Activated T-helper 1 cell treated with anti-CD3 and anti-CD28 coated beads, Interleukin-2, amount 50 U/mL, for 16 hours (primary cell): ENCODE measurements at places on chromosomes 6 and 20.

DNA sequence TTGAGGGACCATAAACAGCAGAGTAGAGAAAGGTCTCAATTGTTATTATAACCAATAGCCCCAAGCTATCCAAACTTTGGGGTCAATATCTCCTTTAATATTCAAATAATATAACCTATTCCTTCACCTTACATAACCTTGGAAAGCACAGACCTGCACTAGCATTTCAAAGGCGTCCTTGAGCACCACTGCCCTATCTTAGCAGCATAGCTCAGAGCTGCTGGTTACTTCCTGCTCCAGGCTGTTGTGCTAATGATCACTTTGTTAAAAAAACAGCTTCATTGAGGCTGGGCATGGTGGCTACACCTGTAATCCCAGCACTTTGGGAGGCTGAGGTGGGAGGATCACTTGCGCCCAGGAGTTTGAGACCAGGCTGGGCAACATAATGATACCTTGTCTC is 10.5 kb downstream of the SLC35D3 start:
- DNase-seq: no peak

- DNase-seq: no peak
Measured at GRCh38 chr20:8432435-8433148, 300.5 kb downstream of the PLCB1 start.

DNA sequence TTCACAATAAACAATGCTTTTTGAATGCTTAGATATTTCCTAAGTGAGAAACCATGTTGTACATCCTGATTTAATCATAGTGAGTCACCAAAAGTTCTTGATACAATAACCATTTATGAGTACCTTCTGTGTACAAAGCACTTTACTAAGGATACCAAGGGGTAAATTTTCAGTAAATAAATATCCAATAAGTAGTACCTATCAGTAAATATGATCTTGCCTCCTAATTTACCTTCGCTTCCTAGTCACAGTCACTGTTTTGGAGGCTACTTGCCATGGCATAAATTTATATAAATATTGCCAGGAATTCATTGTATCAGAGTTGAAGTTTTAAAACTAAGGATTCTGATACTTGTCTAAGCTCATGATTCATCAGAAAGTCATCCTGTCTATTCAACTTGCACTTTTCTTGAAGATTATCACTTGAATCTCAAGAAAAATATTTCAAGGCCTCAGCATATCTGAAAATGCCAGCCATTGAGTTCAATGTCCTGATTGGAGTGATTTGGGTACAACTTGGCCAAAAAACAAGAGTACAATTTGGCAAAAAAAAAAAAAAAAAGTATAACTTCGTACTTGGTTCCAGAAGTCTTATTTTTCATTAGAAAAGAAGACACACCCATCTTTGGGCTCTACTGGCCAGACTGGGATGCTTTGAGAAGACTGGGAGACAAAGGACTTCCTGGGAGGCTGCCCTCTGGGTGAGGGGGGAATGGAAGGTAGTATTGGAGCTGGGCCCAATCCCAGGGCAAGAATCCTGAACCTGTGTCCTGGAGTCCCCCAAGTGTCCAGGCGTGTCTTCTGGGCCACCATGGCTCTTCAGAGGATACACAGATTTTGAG is 32.8 kb downstream of the RAB22A start:
- DNase-seq: no peak

DNA sequence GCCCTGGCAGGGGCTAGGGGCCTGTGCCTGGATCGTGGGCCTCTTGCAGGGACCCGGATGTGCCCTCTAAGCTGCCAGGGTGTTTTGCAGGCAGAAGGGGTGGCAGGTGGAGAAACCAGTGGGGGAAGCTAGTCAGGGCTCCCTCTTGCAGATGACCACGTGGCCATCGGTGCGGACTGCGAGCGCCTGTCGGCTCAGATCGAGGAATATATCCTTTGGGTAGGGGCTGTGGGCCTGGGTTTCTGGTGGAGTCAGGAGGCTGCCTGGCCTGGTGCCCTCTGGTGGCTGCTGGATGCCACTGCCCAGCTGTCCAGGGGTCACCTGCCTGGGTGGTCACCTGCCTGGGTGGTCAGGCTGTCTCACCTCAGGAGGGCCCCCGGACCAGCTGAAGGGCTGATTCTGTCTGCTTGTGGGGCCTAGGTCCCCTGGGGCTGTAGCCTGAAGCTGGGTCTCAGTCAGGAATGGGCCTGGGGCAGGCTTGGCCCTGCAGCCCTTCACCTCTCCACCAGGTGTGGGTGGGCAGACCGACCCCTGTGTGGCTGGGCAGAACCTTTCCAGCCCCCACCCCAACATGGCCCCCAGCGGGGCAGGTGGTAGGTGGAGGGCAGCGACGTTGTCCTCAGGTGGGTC is 6.7 kb downstream of the TCEA2 start:
- DNase-seq: no peak

GRCh38 chr20:50346374-50347283 is 156.0 kb downstream of the CEBPB start:
- no peak for DNase-seq

DNA sequence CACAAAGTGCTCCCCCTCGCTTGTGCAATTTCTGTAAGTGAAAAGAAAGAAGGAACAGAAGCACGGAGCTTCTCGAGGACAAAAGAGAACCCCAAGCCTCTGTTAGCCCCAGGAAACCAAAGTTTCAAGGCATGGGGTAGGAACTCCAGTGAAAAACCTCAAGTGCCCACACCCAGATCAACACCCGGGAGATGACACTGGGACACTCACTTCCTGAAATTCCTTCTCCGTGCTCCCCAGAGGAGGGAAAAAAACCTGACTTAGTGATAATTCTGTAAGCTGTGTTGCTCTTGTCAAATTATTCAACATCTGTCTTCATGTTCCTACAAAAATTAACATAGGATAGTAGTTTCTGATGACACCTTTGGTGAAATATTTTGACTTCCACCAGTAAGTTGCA is 4.6 kb downstream of the MDGA1 start:
- DNase-seq: no peak

- DNase-seq: no peak
Measured at GRCh38 chr6:36032261-36032660, 4.7 kb downstream of the MAPK14 start.

DNA sequence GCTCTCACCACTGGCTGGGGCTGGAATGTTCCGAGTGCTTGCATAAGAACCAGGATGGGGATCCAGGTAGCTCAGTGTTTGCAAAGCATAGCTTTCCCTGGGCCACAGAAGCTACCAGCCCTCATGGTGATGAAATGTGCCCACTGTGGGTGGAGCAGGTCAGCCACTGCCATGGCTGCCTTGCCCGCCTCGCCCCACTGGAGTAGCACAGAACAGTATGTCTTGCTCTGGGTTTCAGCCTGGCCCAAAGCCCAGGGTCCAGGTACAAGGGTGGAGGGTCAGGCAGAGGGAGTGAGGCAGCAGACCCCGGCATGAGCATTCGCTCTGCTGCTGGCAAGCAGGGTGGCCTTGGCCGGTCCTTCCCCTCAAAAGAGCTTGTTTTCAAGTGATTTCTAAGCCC is 34.7 kb downstream of the KCNK17 start:
- DNase-seq: no peak

GRCh38 chr6:14705841-14706377 is 540.0 kb upstream of the JARID2 start:
- DNase-seq: no peak

DNA sequence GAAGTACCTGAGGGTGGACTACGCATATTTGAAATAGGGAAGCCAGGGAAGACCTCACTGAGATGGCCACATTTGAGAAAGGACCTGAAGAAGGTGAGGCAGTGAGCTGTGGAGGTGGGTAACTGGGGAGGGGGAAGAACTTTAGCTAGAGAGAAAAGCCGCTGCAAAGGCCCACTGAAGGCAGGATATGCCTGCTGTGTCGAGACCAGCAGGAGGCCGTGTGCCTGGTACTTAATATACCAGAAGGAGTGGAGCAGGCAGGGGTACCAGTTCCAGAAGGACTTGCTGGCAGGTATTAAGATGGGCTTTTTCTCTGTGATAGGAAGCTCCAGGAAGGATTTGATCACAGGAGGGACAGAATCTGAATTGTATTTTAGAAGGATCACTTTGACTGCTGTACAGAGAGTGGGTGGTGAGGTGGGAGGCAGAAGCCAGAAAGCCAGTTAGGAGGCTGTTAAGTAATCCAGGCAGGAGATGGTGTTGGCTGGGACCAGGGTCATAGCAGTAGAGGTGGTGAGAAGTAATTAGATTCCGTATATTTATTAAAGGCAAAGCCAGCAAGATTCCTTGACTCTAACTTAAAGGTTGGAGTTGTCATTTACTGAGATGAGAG is 54.2 kb upstream of the FANCE start:
- no peak for DNase-seq

GRCh38 chr20:11350126-11351005 is 567.3 kb upstream of the BTBD3 start:
- DNase-seq: no peak

GRCh38 chr20:16179371-16179770 is 393.9 kb downstream of the KIF16B start:
- no peak for DNase-seq

- no peak for DNase-seq
Measured at GRCh38 chr6:105179244-105180065, at the start of gene POPDC3. Gene POPDC3 (minus strand): TSS chr6:105180014. CDS start chr6:105161909, 18,105 bp downstream.

DNA sequence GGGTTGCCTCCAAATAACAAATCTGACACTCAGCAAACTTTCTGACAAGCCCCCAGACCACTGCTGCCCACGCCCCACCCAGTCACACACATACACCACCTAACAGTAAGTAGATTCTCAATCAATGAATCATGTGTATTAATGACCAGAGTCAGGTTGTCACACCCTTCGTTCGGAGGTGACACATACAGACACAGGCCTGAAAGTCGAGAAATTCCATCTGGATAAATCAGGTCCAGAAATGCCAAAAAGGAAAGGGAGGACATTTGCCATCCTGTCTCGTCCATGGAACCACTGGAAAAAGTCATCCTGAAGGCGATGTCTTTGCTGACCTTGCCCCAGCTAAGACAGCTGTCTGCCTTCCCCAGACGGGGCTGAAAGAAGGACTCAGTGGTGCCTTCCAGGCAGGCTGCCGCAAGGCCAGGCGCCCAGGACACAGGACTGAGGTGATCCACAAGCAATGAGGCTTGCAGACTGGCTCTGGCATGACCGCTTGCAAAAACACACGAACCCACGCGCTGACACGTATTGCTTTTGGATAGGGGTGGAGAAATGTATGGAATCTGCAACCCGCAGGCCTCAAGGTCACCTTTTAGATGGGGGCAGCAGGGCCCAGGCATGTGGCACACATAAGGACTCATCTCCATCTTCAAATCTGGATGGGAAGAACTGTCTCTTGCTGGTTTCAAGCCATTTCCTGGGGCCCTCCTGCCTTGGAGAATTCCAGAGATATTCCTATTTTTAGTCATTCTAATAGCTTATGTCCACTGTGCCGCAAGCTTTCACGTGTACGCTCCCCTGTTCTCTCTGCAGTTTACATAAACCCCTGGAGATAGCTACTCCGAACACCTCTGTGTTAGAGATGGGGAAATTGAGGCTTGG is 9.0 kb downstream of the NFATC2 start:
- DNase-seq: no peak

DNA sequence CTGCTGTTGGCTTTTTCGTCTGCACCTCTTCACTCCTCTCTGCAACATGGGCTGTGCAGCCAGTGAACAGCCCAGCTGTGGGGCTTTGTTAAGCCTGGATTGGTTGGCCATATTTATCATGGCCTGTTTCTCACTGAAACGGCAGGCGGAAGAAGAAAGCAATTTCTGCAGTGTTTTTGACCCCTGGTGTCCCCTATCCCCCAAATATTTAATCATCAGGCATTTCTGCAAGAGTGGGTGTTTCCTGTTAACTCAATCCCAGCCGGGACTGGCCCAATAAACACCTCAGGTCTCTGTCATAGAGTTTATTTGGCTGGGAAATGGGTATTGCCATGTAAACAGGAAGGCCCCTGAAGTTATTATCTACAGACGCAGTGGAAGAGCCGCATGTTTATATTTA is 174.8 kb upstream of the SUPT3H start:
- DNase-seq: no peak

DNA sequence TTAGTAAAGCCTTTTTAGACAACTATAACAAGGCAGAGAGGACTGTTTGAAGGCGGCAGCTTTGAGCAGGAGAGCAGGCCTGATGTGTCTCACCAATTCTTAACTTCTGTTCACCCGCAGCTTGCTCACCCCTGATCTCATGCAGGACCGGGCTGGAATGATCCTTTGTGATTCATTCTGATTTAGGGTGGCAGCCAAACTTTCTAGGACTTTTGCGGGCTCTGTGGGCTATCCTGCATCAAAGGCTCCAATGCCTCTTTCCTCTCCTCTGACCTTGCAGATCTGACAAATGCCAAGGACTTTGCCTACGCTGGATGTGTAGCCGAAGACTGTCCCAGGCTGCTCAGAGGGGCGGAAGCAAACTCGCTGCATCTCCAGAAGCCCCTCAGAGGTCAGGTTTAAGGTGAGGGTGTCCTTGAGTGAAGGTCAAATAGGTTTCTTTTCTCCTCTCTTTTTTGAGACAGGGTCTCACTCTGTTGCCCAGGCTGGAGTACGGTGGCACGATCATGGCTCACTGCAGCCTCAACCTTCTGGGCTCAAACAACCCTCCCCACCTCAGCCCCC is 72.3 kb downstream of the VEGFA start:
- no peak for DNase-seq

GRCh38 chr6:52612336-52613054 is 35.6 kb upstream of the TRAM2 start:
- no peak for DNase-seq

- DNase-seq: no peak
Measured at GRCh38 chr6:87654875-87655454, 47.1 kb downstream of the AKIRIN2 start.

- no peak for DNase-seq
Measured at GRCh38 chr20:52787216-52787615, 184.9 kb upstream of the TSHZ2 start.

GRCh38 chr6:97465877-97466561 is 183.0 kb upstream of the MMS22L start:
- no peak for DNase-seq

GRCh38 chr6:17703256-17703694 is 3.5 kb downstream of the NUP153 start:
- no peak for DNase-seq

DNA sequence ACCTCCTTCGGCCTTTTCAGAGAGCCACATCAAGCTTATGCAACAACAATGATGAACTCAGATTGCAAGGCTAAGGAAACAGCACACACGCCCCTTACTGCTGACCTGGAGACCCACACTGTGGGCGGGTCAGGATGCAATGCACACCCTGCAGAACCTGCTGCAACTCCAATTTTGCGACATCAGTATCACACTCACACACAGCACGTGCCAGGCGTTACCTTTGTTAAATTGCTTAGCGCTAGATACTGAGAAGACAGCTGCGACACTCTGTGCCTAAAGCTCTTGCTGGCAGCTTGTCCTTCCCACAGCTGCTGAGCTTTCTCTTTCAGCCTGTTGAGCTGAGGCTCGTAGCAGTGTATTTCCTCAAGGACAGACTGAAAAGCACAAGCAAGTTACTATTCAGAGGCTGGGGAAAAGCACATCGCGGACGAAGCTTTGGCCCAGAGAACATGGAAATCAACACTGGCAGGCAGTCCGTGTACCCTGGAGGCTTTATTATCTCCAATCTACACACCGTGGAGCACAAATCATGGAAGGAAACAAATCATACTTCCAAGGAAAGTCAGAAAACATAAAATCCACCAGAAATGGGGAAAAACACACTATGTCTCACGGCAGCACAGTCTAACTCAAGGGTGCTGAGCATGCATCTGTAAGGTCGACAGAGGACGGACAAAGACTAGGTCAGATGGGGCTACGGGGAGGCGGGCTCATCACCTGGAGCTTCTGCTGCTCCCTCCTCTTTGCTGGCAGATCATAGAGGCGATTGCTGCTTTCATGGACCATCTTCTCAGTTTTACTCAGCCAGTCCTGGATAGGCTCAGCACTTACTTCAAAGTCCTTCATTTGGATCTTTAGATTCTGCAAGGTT is 268.2 kb downstream of the SYNE1 start:
- no peak for DNase-seq

GRCh38 chr6:117501722-117502121 is 19.2 kb downstream of the DCBLD1 start:
- no peak for DNase-seq
